Large intestine (tissue), 12 donors: ENCODE measurements at places on chromosomes 4 and X. TPM values are rescaled to one million over a fixed set of nuclear protein-coding genes. Genes with fewer than 3 reads are reported as not detected.

Gene PDCL2
- not detected for polyA plus RNA-seq

Gene SSX2
- polyA plus RNA-seq = not detected

Gene GPR34
- polyA plus RNA-seq = 10.5 TPM

Gene LRIT3
- 0.31 TPM for polyA plus RNA-seq

Gene FAM9B
- 0.15 TPM for polyA plus RNA-seq

Gene SULT1B1
- polyA plus RNA-seq = 118 TPM

Gene PAGE5
- not detected for polyA plus RNA-seq

Gene RNF128
- 105 TPM for polyA plus RNA-seq

Gene TEX11
- 0.09 TPM for polyA plus RNA-seq

Gene SOWAHD
- 4.4 TPM for polyA plus RNA-seq

Gene MTTP
- 459 TPM for polyA plus RNA-seq

Gene ZNF630
- 3.8 TPM for polyA plus RNA-seq

Gene PAPSS1
- 50.7 TPM for polyA plus RNA-seq

GRCh38 chr4:173752610-173753230 is 222.7 kb upstream of the HAND2 start:
- no peak for DNase-seq

GRCh38 chrX:141924293-141924692 is 20.6 kb downstream of the MAGEC1 start:
- DNase-seq = no peak

- no peak for DNase-seq
Observed at GRCh38 chr4:65358914-65359313, 311.4 kb downstream of the EPHA5 start.

GRCh38 chr4:10098780-10099160 is 17.8 kb downstream of the WDR1 start:
- no peak for DNase-seq

GRCh38 chr4:89836897-89837384 is at the start of gene SNCA:
Gene SNCA, minus strand, starts transcription at chr4:89837161. Its CDS starts 1,494 bp downstream, at chr4:89835667.
- DNase-seq = peak; percentile 76

GRCh38 chr4:22730021-22730420 is 37.3 kb downstream of the GBA3 start:
- DNase-seq = no peak

DNA sequence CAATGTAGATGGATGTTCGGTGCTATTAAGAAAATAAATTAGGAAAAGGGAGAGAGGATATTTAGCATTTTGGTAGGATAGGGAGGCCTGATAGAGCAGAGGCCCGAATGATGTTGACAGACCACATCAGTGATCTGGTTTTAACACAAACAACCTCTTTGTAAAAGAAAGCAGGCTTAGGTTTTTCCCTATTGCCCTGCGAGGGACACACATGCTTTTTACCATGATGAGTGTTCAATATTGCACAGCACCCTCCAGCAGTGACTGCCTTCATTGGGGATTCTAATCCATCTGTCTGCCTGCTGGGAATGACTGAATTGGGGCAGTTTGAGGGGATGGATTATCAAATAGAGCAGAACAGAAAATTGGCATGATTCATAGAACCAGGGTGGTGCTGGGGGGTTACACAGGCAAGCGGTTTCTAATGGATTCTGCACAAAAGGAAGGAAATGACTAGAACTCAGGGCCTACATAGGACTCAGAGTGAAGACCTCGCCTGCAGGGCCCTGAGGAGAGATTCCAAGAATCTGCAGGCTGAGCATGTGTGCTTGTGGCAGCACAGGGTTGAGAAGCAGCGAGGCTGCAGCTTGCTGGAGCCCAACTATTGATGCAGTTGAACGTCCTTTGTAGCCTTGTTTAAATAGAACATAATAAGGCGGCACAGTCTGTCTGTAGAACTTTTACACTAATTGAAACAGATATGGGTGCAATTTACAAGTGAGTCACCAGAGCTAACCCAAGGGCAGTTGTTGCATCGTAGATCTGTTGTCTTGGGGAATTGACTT is 58.0 kb downstream of the RHOH start:
- peak; percentile 64 for DNase-seq

- peak; percentile 68 for DNase-seq
Observed at GRCh38 chrX:15269618-15270521, at the start of gene ASB9. Gene ASB9, minus strand, starts transcription at chrX:15270083. Its CDS starts 209 bp downstream, at chrX:15269874.

- no peak for DNase-seq
Observed at GRCh38 chrX:5337160-5337559, 891.5 kb downstream of the NLGN4X start.

DNA sequence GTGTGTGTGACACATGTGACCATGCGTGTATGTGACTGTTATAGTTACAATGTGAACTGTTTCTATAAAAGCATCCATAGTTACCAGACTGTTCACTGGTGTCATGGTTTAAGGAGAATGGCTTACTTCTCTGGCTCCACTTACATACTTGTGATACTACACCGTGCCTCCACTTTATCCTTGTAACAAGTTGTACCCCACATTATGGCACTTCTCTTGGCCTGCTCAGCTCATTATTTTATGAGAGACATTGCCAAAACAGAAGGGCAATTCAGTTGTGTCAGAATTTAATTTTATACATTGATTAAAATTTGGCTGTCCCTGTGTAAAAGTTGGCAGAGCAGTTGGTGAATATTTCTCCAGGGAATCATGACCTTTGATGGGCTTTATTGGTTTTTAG is 62.4 kb upstream of the TBC1D14 start:
- no peak for DNase-seq

- no peak for DNase-seq
Observed at GRCh38 chrX:32269866-32270265, 941.5 kb downstream of the DMD start.

DNA sequence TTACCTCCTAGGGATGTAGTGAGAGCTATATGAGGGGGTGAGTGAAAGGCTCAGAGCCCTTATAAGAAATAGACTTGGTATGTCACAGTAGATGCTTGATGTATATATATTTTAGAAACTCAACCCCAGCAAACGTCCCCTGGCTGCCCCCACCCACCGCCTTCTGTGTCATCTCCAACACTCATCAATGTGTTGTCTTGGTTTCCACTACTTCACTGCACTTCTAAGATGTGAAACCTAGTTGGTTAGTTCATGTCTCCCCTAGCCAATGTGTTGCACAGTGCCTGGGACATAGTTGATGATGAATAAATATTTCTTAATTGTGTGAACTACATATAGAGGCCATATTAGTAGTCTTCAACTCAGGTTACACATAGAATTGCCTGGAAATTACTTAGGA is 4.4 kb downstream of the FGFBP2 start:
- DNase-seq = no peak

DNA sequence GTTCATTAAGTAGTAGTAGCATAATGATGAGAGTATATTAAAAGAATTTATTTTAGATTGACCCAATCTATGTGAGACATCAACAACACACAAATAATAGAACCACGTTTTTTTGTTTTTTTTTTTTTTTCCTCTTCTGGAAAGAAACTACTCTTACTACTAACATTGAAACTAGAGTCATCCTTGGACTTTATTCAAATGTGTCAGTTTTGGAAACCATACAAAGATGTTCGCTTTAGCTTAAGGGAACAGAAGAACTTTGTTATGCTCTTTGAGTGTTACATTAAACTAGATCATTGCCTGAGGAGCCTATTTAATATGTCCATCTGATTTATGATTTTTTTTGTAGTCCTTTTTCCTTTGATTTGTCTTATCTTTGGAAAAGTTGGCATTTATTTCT is 166.7 kb downstream of the RPA4 start:
- no peak for DNase-seq

DNA sequence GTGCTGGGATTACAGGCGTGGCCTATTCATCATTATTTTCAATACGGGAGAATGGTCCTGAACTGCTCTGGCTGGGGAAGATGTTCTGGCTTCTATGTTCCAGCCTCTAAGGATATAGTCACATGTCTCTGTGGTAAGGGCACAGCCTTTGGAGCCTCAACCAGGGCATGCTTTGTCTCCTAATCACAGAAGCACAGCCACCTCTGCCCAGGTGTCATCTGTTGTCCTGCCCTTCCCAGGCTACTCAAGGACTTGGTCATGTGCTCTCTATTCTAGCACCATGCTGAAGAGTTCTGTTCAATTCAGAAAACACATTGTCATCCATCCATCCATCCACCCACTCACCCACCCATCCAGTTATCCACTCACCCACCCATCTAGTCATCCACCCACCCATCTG is 29.5 kb downstream of the ASMTL start:
- no peak for DNase-seq

DNA sequence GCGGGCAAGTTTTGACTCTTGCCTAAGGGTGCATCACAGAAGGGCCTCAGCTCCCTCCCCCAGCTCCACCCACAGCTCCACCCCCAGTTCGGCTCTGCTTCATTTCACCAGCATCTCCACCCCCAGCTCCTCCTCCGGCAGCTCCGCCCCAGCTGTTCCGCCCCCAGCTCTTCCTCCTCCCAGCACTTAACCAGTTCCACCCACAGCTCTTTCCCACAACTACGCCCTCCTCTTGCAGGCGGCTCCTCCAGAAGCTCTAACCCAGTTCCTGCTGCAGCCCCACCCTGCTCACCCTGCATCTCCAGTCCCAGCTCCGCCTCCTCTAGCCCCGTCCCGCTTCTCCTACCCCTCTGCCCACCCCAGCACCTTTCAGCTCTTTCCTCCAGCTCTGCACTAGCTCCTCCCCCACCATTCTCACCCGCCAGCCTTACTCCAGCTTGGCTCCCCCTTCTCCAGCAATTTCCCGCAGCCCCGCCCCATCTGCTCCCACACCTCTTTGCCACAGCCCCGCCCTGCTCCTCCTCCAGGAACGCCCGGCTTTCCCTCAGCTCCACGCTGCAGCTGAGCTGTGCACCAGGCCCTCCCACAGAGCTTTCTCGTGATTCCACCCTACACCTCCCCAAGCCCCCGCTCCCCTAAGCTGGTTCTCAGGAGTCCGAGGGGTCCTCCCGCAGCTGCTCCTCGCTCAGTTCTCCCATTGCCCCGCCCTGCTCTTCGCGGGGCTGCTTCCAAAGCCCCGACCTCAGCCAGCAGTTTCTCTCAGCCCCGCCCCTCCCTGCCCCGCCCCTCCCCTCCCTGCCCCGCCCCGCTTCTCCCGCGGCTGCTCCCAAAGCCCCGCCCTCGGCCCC is 1.3 kb upstream of the EOLA1 start:
- DNase-seq = peak; percentile 92

- no peak for DNase-seq
Observed at GRCh38 chrX:78098108-78098507, 5.9 kb upstream of the PGK1 start.

- DNase-seq = no peak
Observed at GRCh38 chrX:153830640-153831428, 490 bp upstream of the PDZD4 start.

- DNase-seq = no peak
Observed at GRCh38 chr4:164413743-164414142, 340.2 kb upstream of the SMIM31 start.

- DNase-seq = peak; percentile 2
Observed at GRCh38 chr4:139144161-139144859, 32.7 kb downstream of the ELF2 start.

DNA sequence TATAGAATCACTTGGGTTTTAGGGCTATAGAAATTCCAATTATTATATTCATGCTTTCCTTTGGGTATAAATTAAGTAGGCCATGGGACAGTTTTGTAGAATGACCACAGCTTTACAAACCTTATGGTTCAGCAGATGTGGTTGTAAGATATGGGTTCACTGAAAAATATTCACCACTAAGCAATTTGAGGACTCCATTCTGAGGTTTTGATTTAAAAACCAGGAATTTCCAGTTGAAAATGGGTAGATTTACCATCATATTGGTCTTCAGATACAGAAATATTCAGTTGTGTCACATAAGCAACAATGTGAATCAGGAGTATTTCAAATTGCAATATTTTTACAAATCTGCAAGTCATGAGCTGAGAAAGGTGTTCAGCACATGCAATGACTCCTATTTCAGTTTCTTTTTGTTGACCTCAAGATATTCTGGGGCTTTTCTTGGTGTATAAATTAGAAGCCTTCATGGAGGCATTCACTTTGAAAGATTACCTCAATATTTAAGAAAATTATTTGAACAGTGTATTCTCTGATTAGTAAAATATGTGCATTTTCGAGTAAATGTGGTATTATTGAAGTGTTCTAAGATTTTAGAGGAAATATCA is 218.4 kb upstream of the HCCS start:
- no peak for DNase-seq

- DNase-seq = peak; percentile 17
Observed at GRCh38 chr4:158322109-158322508, 111.8 kb downstream of the TMEM144 start.

GRCh38 chrX:140034916-140035315 is 69.6 kb upstream of the CXorf66 start:
- no peak for DNase-seq

DNA sequence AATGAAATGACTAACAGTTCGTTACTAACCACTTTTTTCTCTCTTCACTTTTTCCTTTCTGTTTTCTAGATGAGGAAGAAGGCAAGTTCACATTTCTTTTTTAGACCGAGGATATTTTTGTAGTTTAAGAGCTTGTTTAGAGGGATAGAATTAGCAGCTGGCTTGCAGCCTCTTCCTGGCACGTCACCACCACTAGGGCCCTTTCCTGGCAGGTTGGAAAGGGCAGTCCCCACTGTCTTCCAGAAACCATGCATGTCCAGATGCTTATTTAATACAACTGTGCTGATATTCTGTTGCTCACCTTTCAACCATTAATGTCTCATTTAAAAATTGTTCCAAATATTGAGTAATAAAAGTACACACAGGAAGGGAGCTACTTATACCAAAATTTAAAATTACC is 209.5 kb upstream of the PACRGL start:
- no peak for DNase-seq

DNA sequence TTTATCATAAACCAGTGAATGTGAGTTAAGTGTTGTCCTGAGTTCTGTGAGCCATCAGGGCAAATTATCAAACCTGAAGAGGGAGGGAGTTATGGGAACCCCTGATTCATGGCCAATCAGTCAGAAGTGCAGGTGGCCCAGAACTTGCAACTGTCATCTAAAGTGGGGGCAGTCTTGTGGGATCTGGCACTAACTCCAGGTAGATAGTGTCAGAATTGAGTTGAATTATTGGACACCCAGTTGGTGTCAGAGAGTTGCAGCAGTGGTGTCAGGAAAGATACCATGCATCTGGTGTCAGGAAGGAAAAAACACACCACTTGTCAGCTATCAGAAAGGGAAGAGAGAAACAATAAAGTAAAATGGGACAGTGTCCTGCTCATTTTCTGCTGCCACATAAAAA is 8.4 kb downstream of the CORIN start:
- no peak for DNase-seq
